ENCODE measurements at places on chromosomes 16 and 17.

- no peak for DNase-seq
These were observed 143.9 kb downstream of the CMIP start for GRCh38 chr16:81588326-81589081.

DNA sequence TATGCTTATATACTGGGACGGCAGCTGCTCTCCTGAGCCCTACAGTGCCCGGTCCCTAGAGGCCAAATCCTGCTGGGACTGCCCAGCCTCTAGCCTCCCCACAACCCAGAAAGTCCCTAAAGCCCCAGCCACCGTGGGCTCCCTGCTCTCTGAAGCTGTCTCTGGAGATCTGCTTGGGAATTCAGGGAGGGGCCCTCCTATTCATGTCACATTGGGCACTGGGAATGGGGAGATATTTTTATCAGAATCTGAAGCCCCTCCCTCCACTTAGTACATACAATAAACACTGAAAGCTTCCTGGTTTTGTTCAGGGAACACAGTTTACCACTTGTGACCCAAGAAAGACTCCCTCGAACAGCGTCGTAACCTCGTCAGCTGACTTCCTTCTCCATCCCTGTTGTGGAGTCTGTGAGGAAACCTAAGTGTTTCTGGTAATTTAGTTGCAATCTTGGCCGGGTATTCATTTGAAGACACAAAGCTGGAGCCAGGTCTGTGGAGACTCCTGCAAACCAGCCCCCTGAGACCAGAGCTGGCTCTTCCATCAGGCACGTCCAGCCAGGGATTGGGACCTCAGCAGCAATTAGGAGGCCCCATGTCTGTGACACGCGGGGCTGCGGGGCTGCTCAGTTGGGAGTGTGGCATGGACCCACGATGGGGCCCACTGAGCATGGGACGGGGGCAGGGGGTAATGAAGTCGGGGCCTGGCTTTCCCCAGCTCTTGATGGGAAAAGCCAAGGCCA, 38.5 kb downstream of the PGS1 start:
- no peak for DNase-seq

GRCh38 chr16:85916141-85916890, 17.4 kb downstream of the IRF8 start:
- DNase-seq = no peak

DNA sequence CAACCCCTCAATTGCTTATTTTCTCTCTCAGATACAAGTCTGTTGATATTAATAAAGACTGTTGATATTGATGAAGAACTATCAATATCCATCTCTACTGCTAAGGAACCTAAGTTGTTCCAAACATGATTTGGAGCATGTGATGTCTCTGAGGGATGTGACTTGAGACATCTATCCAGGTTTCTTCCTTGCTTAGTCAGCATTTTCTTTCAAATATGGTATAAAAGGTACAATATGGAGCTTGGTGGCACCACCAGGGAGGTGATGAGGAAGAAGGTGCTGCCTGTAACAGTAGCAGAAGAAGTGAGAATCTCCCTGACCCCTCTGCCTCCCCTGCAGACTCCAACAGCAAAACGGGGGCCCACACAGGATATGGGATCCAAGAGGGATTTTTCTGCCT, 329.0 kb downstream of the MAF start:
- DNase-seq = no peak

DNA sequence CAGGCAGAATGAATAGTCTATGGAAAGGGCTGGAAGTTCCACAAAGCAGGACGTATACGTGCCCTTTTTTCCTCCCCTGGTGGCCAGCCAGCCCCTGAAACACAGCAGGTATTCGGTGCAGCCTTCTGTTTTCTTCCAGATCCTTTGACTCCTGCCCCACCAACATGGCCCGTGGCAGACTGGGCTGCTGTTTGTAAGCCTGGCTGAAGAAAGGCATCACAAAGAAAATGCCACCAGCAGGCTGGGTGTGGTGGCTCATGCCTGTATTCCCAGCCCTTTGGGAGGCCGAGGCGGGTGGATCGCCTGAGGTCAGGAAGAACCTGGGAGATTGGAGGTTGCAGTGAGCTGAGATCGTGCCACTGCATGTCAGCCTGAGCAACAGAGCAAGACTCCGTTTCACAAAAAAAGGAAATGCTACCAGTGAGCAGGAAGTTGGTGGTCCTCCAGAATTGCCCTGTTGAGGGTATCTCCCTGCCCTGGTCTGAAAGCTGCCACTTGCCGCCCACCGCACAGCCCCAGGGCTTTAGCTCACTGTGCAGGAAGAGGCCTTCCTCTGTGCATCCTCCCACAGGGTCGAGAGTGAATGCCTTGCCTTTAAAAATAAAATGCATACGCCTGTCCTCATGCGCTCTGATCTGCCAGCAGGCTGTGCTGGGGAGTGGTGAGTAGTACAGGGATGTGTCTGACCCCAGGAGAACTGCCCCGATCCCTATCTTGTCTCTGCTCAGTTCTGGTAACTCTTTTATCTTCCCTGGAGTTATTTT, 587.7 kb downstream of the MAF start:
- DNase-seq = no peak

- peak; percentile 48 for DNase-seq
These were observed 29.4 kb downstream of the HMOX2 start for GRCh38 chr16:4505356-4506147.

DNA sequence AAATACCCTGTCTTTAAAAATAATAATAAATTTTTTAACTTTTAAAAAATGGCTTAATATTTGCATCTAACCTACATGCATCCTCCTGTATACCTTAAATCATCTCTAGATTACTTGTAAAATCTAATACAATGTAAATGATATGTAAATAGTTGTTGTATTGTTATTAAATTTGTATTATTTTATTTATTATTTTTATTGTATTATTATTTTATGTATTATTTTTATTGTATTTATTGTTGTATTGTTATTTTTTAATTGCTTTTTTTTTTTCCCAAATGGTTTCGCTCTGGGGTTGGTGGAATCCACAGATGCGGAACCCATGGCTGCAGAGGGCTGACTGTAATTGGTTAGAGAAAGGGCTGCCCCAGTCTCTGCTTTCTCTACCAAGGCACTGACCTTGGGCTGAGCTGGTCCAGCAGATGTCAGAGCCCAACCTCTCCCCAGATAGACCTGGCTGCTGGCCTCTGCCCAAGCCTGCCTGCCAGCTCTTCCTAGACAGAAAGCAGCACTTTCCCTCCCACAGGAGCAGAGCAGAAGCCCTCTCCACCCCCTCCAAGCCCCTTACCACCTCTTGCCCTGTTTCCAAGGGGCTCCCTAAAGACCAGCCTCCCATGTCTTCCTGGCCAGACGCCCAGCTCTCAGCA, 183.8 kb downstream of the GSG1L start:
- no peak for DNase-seq

GRCh38 chr16:49482690-49483089, 109.1 kb downstream of the C16orf78 start:
- DNase-seq = no peak
